CD4-positive, alpha-beta T cell treated with Interleukin-1 beta for 1 hour (primary cell): ENCODE measurements at places on chromosomes 13 and 19.

DNA sequence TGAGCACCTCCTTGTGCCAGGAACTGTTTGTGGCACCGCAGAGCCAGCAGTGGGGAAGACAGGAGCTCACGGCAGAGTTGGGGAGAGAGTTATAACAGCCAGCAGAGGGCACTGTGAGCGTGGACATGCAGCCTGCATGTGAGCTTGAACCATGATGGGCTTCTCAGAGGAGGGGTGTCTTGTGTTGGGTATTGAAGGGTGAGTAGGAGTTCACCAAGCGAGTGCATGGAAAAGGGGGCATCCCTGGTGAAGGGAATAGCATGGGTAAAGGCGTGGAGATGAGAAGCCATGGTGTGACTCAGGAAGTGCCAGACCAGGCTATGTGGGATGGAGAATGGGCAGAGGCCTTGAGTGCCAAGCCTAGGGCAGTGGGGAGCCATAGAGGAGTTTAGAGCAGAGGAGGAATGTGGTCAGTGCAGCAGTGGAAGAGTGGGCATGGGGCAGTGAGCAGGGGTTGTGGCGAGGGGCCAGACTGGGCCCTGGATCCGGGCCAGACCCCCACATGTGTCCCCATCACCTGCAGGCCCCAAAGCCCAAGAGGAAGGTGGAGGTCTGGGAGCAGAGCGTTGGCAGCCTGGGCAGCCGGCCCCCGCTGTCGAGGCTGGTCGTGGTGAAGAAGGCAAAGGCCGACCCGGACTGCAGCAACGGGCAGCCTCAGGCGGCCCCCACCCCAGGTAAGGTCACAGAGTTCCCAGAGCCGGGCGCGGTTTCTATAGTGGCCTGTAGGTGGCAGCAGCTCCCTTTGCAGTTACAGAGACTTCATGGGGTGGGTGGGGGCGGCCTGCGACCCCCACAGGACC, 11.8 kb upstream of the SHD start:
- DNase-seq = peak; percentile 49

DNA sequence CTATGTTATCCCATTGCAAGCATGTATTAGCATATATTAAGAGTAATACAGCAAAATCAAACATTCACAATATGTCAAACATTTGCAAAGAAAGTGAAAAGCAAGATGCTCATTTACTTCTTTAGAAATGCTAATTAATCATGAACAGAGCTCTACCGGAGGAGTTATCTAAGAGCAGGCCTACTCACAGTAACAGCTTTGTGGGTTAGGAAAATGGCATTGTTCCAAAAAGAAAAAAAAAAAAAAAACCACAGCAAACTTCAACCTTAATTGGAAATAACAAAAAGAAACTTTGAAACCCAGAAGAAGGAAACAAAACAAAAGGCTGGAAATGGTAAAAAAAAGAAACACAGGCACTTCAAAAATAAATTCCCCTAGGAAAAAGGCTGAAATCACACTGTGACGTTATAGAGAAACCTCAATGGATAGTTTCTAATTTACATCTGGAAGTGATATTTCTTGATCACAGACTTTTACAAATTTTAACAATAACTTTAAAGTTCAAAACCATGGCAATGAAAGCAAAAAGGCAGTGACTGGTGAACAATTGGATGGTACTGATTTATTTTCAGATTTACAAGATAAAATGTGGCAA, 1236.8 kb upstream of the SPRY2 start:
- DNase-seq = no peak

- no peak for DNase-seq
These were observed 129.1 kb downstream of the FOXO1 start for GRCh38 chr13:40537146-40537895.

GRCh38 chr13:81458170-81458569, 1117.2 kb upstream of the SPRY2 start:
- no peak for DNase-seq

DNA sequence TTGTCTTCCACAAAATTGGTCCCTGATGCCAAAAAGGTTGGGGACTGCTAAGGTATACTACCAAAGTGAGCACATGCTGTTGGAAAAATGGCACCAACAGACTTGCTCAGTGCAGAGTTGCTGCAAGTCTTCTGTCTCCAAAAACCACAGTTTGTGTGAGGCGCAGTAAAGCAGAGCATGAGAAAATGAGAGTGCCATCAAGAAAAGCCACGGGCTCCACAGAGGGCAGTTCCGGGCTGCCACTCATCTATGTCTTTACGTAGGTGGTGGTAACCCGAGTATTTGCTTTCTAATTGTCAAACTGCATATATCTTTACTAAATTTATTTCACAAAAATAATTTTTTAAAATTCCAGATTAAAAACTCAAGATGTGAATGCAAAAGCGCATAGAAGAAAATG, 123.8 kb downstream of the RNF17 start:
- DNase-seq = no peak

- no peak for DNase-seq
These were observed 440.0 kb downstream of the KCTD12 start for GRCh38 chr13:76446191-76446590.

GRCh38 chr13:35014606-35015213, 72.6 kb downstream of the NBEA start:
- no peak for DNase-seq

GRCh38 chr13:34913040-34913439, 29.0 kb upstream of the NBEA start:
- DNase-seq = no peak

GRCh38 chr13:40755082-40755700, 15.8 kb downstream of the MRPS31 start:
- DNase-seq = no peak

DNA sequence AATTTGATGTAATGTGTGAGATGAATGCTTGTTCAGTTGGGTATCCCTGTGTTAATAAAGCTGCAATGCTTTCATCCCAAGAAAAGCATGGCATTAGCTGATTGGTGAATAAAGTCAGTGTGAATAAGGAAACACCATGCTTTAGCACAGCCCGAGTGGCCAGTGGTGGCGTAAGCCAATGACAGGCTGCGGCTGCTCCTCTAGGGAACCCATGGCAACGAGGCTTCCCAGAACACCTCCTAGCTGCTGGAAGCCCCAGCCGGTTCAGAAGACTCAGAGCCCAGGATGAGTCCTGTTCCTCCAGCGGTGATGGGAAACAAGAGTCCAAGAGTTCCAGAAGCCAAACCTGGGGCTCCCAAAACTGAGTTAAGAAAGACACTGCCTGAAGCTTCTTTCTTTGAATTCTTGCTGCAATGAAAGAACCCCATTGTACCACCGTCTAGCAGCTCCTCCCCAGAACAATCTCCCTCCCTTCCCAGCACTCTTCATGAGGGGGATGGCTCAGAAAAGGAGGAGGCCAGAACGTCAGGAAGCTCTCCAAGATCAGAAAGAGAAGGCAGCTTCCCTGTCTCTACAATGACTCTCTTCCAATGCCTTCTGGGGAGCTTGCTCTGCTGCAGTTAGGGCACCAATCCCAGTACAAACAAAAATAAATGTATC, 58.2 kb downstream of the TSHZ3 start:
- no peak for DNase-seq

DNA sequence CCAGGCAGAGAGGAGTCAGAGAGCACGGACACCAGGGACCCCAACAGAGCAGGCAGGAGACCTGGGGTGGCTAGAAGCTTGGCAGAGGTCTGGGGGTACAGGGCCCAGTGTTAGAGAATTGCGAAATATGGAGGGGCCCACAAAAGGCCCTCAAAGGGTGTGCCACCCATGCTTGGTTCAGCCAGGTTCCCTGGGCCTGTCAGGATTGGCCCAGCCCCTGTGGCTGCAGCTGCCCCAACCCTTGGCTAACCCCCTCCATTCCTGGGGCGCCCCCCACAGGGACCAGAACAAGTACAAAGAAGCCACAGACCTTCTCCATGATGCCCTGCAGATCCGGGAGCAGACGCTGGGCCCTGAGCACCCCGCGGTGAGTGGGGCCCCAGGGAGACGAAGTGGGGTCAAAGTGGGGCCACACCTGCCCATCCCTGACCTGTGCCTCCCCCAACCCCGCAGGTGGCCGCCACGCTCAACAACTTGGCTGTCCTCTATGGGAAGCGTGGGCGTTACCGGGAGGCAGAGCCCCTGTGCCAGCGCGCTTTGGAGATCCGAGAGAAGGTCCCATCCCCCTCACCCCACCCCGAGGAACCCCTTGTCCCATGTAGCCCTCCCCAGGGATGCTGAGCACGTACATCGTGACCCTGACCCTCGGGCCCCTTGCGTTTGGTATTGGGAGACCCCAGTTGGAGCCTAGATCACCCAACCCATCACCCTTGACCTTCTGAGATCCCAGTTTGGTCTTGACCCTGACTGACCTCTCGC, 8.0 kb downstream of the KLC3 start:
- no peak for DNase-seq

DNA sequence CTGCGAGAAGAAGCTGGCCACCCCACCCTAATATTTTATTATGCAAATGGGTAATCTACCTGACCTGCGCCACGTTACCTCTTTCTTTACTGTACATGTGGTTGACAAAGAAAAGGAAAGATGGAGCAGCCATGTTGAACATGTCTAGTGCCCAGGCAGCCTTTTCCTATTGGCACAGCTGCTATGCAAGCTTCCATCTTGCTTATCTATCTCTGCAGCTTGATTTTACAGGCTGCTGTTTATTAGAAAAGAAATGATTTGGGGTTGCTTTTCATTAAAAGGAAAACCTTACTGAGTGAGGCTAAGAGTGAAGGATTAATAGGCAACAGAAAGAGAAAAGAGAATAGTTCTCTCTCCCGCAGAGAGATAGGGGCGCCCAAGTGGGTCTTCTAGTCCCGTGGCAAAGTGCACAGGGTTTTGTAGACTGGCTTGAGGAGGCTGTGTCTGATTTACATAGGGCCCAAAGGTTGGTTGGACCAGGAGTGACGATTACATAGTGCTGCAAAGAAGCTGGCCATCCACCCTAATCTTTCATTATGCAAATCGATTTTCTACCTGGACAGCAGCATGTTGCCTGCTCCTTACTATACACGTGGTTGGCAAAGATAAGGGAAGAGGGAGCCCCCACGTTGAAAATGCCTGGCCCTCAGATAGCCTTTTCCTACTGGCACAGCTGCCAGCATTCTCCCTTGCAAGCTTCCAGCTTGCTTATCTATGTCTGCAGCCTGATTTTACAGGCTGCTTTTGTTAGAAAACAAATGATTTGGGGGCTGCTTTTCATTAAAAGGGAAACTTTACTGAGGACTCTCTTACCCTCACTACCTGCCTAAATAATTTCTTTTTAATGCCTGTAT, 28.3 kb downstream of the OR10H4 start:
- no peak for DNase-seq

DNA sequence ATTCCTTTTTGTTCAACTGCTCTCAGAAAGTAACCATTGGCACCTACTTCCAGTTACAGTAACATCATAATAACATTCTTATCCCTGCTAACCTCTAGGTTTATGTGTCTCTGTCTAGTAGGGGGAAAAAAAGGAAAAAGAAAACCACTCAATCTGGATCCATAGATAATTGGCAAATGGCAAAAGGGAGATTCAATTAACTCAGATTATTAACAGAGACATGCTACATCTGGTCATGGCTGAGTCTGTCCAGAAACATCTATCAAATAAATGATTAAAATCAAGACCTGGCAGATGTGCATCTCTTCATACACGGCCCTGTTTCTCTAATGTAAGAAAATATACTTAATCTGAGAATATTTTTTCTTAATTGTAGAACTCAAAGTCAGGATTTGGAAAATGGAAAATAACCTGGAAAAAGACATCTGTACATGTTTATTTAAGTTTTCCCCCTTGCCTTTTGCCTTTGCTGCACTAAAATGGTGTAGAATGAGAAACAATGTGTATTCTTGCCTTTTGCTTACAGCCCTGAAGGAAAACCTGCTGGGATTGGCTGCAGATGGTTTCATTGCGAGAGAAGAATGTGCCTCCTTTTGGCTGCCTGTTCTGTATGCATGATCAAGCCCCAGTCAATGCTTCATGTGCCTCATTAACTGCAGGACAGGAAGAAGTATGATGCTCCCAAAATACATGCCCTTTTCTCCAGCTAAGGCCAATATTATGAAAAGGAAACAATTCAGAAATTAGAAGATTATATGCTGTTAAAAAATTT, 921.6 kb upstream of the PCDH20 start:
- DNase-seq = no peak

DNA sequence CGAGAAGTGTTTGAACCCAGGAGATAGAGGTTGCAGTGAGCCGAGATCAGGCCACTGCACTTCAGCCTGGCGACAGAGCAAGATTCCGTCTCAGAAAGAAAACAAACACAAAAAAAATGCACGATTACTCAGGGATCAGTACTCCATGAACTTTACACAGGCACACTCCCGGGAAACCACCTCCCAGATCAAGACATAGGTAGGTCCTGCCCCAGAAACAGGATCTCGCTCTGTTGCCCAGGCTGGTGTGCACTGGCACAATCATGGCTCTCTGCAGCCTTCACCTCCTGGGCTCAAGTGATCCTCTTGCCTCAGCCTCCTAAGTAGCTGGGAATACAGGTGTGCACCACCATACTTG, 11.2 kb downstream of the VASP start:
- DNase-seq = no peak

GRCh38 chr19:46731007-46731501, 14.1 kb upstream of the PRKD2 start:
- peak; percentile 68 for DNase-seq

- DNase-seq = no peak
These were observed 75.8 kb upstream of the MAB21L1 start for GRCh38 chr13:35552172-35552844.

GRCh38 chr13:94537740-94538630, 58.0 kb downstream of the TGDS start:
- no peak for DNase-seq

DNA sequence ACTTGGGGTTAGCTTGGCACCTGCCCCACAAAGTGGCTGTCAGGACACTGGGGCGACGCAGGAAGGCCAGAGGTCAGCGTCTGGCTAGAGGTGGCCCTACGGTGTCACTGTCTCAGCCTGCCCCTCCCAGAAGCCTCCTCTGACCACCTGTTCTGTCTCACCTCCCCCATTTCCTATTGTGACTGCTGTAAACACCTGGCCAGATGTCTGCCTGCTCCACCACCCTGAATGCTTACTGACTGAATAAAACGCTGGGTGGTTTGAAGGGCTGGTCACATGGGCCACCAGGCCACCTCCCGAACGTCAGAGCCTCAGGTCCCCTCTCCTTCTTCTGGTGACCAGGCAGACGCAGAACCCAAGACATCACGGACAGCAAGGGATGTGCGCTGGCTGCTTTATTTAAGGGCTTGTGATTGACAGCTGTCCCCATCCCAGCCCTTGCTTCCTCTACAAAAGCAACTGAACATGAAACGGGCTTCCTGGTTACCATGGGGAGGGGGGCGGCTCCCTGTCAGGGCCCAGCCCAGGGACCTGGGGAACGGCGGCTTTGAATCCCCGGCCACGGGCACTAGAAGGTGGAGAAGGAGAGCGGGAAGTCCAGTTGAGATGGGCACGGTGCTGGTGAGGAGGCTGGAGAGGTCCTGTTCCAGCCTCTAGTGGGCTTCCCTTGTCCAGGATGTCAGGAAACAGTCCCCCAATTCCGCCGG, 6.2 kb downstream of the ELOF1 start:
- no peak for DNase-seq

DNA sequence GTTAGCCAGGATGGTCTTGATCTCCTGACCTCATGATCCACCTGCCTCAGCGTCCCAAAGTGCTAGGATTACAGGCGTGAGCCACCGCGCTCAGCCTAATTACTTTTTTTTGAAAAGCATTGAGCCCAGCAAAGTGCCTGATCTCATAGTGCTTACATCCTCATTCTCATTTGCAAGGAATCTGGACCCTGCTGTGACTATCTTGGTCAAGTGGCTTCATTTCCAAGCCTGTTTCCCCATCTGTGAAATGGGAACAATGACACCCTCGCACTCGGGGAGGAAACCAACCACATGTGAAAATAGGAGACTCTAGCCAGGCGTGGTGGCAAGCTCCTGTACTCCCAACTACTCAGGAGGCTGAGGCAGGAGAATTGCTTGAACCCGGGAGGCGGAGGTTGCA, 1.6 kb upstream of the PLEKHA4 start:
- DNase-seq = no peak

- DNase-seq = no peak
These were observed 9.5 kb downstream of the EML2 start for GRCh38 chr19:45629704-45630103.
